ENCODE measurements at places on chromosomes 6 and 20.

DNA sequence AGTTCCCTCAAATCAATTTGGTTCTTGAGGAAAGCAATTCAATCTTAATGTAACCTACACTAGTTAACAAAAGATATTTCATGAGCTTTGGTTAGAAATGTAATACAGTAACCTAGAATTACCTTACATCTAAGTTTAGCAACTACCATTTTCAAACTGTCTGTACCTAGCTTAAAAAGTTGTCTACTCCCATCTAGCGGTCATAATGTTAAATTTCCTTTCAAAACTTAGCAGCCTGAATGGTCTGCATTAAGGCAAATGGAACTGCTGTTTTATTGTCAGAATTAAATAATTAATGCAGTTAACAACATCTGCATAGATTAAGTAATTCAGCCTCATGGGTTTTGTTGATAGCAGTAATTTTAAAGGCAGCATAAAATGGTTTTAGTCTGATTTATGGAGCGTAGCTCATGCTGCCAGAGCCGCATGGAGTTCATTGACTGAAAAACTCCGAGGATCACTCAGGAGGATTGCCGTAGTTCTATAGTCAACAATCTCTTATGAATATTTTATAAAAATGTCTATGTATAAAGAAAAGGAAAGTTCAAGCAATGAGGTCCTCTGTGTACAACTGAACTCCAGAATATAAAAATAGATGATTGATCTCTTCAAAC is 485.4 kb upstream of the MANEA start:
- DNase-seq, result peak; percentile 74

- DNase-seq, result no peak
These were observed 1357.7 kb upstream of the GJE1 start for GRCh38 chr6:140775061-140775460.

DNA sequence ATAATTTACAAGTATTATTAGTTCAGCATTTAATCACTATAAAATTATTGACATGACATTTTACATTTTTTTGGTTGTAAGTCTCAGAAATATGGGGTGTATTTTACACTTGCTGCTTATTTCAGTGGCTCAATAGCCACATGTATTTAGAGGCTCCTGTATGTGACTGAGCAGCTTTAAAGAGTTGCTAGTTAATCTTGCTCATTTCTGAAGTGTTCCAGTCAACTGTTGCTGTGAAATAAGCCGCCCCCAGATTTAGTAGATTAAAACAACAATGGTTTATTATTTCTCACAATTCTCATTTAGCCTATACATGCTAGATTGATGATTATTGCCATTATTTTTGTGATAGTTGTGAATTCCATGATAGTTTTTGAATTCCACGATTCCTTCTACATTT is 23.0 kb downstream of the CD109 start:
- no peak for DNase-seq

- DNase-seq, result peak; percentile 42
These were observed 2.4 kb downstream of the C6orf132 start for GRCh38 chr6:42140032-42140431.

- peak; percentile 2 for DNase-seq
These were observed 15.5 kb upstream of the CLDN20 start for GRCh38 chr6:155248008-155249001.

DNA sequence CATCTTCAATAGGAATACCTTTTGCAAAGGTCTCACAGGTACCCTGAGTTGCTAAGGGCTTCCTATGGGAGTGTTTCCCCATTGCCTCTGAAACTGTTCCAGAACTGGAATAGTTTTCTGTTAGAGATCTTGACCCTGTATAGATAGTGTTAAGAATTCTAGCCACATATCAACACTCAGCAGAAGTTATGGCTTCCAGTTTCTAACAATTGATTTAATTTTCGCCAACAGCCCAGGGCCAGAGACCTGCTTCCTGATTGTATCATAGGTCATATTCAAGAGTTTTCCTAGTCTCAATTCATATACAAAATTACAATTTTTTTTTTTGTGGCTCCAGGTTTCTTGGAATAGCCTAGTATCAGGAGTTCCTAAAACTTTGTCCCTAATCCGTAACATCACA is 61.0 kb downstream of the PXDC1 start:
- DNase-seq, result no peak

GRCh38 chr20:58044931-58045555 is 183.4 kb downstream of the ANKRD60 start:
- no peak for DNase-seq

GRCh38 chr6:107677399-107677798 is 146.7 kb downstream of the SCML4 start:
- no peak for DNase-seq

GRCh38 chr6:42727087-42727611 is 4.8 kb upstream of the PRPH2 start:
- DNase-seq, result no peak

- no peak for DNase-seq
These were observed 51.9 kb upstream of the MRPS10 start for GRCh38 chr6:42269553-42269952.

GRCh38 chr6:26607434-26608230 is 10.9 kb downstream of the ABT1 start:
- DNase-seq, result peak; percentile 69

GRCh38 chr6:160960839-160961238 is 30.7 kb upstream of the MAP3K4 start:
- no peak for DNase-seq

- DNase-seq, result peak; percentile 2
These were observed 47.8 kb downstream of the ELOVL5 start for GRCh38 chr6:53300656-53301551.

- DNase-seq, result no peak
These were observed 298.4 kb downstream of the BCKDHB start for GRCh38 chr6:80404889-80405288.

DNA sequence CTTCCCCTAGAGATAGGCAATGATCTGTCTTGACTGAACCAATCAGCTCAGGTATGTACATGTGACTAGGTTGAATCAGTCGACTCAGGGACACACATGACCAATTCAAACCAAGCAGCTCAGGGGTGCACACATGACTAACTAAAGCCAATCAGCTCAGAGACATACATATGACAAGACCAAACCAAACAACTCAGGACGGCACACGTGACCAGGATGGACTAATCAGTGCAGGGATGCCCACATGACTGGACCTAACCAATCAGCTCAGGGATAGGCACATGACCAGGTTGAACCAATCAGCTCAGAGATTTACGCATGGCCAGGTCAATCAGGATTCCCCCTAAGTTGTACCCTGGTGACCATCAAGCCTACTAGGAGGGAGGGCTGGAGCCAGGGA is 310.3 kb downstream of the CDH26 start:
- DNase-seq, result no peak

DNA sequence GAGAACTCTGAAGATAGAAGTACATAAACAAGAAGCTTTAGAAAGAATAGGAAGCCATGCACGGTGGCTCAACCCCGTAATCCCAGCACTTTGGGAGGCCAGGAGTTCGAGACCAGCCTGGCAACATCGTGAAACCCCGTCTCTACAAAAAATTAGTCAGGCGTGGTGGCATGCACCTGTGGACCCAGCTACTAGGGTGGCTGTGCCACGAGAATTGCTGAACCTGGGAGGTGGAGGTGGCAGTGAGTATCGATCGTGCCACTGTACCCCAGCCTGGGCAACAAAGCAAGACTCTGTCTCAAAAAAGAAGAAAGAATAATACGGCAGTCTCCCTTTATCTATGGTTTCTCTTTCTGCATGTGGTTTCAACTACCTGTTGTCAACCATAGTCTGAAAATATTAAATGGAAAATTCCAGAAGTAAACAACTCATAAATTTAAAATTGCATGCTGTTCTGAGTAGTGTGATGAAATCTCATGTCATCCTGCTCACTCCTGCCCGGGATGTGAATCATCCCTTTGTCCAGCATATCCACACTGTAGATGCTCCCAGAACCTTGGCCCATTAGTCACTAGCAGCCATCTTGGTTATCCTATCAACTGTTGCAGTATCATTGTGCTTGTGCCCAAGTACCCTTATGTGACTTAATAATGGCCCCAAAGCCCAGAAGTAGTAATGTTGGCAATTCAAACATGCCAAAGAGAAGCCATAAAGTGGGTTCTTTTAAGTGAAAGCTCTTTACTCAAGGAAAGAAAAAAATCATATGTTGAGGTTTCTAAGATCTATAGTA is 22.1 kb downstream of the DEK start:
- DNase-seq, result peak; percentile 94

DNA sequence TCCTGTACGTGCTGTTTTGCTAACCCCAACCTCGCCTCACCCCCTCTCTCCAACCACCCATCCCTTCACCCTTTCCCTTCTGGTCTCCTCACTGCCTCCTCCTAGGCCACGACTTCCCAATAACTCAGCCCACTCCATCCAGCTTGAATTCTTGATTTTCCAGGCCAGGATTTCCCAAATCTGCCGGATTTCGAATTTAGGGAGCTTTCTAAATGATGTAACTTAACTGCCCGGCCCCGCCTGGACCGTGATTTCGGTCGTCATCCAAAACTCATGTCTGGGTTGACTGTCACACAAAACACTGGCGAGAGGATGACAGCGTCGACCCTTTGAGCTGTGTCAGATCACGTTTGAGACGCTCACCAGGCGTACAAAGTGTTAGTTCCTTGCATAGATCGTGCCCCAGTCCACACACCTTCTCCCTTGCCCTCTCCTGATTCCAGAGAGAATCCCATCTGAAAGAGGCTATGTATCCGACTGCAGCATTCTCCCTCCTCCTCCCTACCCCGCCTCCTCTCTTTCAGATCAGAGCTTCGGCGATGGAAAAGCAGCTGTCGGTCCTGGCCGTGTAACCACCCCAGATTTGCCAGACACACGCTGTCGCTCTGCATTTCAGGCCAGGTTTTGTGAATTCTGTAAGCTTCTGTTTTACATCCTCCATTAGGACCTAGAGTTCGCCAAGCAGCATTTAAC is 168.2 kb downstream of the GPX5 start:
- no peak for DNase-seq

- DNase-seq, result no peak
These were observed 31.0 kb upstream of the TGM2 start for GRCh38 chr20:38196076-38196475.

DNA sequence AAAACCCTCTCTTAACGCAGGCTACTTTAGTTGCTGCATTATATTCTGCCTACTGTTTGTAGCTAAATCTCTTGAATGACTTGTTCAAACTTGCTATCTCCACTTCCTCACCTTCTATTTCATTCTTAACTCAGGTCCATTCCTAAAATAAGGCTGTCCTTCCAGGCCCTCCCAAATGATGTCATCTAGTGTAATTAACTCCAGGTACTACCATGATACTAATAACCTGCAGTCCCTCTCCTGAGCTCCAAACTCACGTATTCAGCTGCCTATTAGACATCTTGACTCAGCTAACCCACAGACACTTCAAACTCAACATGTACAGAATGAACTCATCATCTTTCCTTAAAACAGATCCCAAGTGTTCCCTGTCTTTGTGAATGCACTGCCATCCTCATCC is 10.5 kb upstream of the TOP1 start:
- no peak for DNase-seq

GRCh38 chr6:106356378-106356777 is 4.1 kb upstream of the CRYBG1 start:
- no peak for DNase-seq

GRCh38 chr6:71621918-71622519 is 264.3 kb upstream of the RIMS1 start:
- DNase-seq, result no peak

- DNase-seq, result peak; percentile 79
These were observed 659 bp downstream of the TMX4 start for GRCh38 chr20:8018958-8019245.

GRCh38 chr6:125393449-125393858 is 91.7 kb upstream of the HDDC2 start:
- DNase-seq, result peak; percentile 44

DNA sequence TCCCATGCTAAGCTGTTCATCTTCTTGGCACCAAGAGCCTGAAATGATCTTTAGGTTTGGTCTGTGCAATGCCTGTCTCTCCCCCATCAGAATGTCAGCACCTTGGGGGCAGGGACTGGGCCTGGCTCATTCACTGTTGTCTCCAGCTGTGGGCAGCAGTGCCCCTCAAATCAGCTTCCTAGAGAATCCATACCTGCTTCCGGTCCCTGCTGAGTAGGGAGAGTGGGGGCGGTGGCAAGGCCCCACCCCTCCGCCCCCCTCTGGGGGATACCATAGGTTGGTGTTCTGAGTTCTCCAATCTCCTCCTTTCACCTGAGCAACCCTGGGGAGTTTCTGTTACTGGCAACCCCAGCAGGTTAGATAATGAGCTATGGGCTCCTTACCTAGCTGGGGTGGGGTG is 19.2 kb upstream of the SPDEF start:
- DNase-seq, result no peak

DNA sequence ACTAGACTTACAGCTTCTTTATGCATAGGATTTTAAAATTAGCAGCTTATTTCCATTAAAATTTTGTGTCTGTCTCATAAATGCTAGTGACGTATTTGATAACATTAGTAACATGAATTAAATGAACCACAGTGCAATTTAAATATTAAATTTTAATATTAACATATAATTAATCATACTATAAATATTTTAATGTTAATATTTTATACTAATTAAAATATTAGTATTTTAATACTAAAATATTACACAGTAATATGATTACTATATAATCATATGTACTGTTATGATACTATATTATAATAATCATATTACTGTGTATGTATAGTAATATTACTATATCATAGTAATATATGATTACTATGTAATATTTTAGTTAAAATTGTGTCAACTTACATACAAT is 73.7 kb downstream of the CHD6 start:
- no peak for DNase-seq

- no peak for DNase-seq
These were observed 24.3 kb downstream of the HTR1E start for GRCh38 chr6:86961455-86962200.

GRCh38 chr6:128290221-128290620 is 230.2 kb downstream of the PTPRK start:
- DNase-seq, result no peak

DNA sequence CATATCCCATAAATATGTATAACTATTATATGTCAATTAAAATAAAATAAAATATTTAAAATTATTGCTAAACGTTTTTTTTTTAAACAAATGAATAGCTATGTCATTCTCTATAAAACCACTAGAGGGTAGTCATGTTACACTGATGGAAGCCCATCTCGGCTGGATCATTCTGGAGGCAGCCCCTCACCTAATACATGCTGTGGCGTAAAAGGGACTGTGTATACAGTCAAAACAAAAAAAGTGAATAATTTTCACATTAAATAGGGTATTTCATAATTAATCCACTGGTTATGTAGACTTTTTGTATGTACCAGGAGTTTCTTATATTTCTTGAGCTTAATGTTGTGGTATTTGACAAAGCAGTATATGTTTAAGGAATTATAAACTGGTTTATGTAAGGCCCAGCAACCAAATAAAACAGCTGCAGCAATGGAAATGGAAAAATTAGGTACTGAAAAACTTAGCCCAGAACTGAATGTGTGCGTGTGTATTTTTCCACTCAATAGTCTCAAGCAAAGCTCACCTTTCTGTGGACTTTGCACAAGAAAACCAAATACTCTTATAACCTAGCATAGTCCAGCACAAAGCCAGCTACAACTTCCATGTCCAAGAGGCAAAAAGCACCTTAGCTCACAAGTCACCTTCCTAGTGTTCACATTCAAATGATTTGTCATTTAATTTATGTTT is 81.7 kb downstream of the COL9A1 start:
- peak; percentile 33 for DNase-seq

DNA sequence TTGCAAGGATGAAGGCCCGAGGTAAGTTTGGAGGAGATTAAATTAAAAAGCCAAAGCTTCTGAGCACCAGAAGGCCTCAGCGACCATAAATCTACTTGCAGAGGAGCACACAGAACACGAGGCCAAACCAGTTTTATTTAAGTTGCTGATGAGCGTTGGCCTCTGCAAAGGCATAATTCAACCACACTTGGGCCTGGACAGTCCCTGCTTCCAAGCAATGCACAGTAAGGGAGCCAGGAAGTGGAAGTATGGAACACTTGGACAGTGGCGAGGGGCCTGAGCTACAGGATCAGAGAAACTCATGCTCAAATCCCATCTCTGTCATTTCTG is 92.8 kb downstream of the PTPRT start:
- no peak for DNase-seq

Measured in SW480 (cell line).